ENCODE measurements at places on chromosomes 16 and 17. TPM values are rescaled to one million over a fixed set of nuclear protein-coding genes. Genes with fewer than 3 reads are reported as not detected.
A peak's percentile ranks its signal among the peaks of the same experiment; 100 is the strongest.

DNA sequence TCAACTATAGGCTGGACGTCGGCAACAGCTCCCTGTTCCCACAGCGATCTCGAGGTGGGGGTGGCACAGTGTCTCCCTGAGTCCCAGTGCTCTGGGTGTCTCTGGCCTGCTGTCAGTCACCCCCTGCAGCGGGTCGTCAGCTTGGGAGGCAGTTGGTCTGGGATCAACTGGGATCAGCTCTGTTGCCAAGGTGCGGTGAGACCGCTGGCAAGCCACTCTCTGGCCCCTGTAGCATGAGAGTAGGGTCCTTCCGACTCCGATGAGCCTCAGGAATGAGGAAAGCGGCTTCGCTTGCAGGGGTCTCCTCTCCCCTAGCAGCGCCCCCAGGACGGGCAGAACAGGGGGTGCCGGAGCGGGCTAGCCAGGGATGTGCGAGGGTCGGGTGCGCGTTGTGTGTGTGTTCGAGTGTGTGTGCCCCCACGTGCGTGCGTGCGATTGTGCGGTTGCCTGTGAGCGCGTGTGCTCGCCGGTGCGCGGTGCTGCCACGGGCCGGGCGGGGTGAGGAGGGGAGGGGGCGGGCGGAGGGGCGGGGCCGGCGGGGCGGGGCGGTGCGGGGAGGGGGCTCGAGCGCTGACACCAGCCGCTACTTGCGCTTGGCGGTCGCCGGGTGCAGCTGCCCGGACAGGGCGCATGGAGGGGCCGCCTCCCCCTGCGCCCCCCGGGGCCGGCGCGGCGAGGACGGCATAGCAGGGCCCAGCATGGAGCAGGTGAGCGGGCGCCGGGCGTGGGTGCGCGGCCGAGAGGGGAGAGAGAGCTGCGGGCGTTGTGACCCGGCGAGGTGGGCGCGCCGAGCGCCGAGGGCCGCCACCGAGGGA is 9.4 kb upstream of the ARHGAP23 start:
- peak; percentile 65 for DNase-seq

DNA sequence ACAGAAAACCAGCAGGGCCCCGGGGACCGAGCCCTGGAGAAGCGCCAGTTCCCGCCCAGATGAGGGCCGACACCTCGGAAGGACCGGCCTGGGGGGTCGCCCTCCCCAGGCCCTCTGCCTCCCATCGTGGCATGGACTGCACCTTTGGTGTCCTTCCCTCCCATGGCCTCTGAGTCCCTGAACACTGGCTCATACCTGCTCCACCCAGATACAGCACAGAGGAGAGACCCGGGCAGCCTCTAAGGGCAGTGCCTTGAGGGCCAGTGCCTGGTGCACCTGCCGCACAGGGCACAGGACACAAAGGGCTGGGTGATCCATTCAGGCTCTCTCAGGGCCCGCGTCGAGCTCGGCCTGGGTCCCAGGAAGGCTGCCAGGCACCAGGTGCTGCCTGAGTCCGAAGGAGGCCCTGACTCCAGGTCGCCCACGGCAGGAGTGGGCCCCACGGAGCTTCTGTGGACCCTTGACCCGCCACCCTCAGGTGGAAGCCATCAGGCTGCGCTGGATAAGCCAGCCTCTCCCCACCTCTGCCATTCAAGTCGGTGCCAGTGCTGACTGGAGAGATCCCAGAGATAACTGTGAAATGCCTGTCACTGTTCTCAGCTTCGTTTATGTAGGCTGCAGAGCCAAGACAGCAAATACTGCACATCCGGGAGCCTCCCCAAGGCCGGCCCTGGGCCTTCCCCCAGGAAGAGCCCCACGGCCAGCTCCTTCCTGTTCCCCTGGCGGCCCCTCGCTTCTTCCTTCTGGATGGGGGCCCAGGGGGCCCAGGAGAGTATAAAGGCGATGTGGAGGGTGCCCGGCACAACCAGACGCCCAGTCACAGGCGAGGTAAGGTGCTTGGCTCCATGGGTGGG is at the start of gene ZG16B:
TSS of gene ZG16B (plus strand) at position 803 of the 854 bp plus-strand sequence. CDS start 139 bp downstream, outside the sequence.
- DNase-seq: no peak

Gene SPEM2
- total RNA-seq: not detected

DNA sequence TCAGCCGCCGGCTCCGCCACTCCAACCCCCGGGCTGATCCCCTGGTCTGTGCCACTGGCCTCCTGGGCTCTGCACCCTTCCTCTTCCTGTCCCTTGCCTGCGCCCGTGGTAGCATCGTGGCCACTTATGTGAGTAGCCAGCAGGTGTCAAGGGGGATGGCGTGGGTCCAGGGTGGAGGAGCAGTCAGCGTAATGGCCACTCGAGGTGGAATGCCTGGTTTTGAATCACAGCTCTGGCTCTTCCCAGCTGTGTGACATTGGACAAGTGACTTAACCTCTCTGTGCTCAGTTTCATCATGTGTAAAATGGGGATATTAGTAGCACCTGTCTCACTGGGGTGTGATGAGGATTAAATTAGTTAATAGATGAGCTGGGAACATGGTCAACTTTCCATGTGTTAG is 2.4 kb upstream of the LAT start:
- DNase-seq: peak; percentile 52

GRCh38 chr16:57284209-57284951 is at the start of gene PLLP:
TSS of gene PLLP (minus strand) at chr16:57284672. CDS start at chr16:57284540, 132 bp downstream.
- DNase-seq: peak; percentile 67

Gene ARHGDIG
- 4.3 TPM for total RNA-seq

Gene TMEM238L
- not detected for total RNA-seq

Gene KRTAP4-6
- not detected for total RNA-seq

- DNase-seq: no peak
Measured at GRCh38 chr16:87424266-87424665, 32.1 kb downstream of the MAP1LC3B start.

Gene ZMYND15
- total RNA-seq: 0.20 TPM

Gene HNF1B
- not detected for total RNA-seq

DNA sequence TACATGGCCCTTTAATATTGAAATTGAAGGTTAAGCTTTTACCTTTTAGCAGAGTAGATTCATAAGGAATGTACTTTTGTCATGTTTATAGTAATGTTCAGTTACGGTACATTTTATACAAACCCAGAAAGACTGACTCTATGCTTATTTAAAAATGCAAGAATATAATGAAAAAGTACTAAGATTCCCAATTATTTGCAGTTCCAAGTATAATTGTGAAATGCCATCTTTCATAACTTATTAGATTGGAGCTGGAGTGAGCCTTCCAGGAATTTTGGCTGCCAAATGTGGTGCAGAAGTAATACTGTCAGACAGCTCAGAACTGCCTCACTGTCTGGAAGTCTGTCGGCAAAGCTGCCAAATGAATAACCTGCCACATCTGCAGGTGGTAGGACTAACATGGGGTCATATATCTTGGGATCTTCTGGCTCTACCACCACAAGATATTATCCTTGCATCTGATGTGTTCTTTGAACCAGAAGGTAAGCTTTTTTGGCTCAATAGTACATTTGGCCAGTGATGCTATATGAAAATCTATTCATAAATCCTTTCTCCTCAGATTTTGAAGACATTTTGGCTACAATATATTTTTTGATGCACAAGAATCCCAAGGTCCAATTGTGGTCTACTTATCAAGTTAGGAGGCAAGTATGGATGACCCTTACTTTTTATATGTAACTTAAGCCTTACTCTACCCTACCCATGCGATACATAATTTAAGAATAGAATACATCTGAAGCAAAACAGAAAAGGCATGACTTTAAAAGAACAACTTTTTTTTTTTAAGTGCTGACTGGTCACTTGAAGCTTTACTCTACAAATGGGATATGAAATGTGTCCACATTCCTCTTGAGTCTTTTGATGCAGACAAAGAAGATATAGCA is 4.2 kb downstream of the SRSF2 start:
- no peak for DNase-seq

GRCh38 chr17:74671031-74671771 is 41.5 kb downstream of the CD300LF start:
- DNase-seq: peak; percentile 93

GRCh38 chr17:10463402-10463801 is 6.0 kb downstream of the MYH4 start:
- DNase-seq: no peak

Gene SCARF1
- 15.3 TPM for total RNA-seq

- DNase-seq: no peak
Measured at GRCh38 chr16:86307514-86307903, 202.8 kb upstream of the FOXF1 start.

Gene TPSB2
- 6.7 TPM for total RNA-seq
